ENCODE measurements at places on chromosomes 6 and 20.

- ATAC-seq: no peak
Measured at GRCh38 chr20:43909720-43910119, 4.9 kb upstream of the TOX2 start.

- ATAC-seq: no peak
Measured at GRCh38 chr6:6703699-6704098, 115.2 kb downstream of the LY86 start.

DNA sequence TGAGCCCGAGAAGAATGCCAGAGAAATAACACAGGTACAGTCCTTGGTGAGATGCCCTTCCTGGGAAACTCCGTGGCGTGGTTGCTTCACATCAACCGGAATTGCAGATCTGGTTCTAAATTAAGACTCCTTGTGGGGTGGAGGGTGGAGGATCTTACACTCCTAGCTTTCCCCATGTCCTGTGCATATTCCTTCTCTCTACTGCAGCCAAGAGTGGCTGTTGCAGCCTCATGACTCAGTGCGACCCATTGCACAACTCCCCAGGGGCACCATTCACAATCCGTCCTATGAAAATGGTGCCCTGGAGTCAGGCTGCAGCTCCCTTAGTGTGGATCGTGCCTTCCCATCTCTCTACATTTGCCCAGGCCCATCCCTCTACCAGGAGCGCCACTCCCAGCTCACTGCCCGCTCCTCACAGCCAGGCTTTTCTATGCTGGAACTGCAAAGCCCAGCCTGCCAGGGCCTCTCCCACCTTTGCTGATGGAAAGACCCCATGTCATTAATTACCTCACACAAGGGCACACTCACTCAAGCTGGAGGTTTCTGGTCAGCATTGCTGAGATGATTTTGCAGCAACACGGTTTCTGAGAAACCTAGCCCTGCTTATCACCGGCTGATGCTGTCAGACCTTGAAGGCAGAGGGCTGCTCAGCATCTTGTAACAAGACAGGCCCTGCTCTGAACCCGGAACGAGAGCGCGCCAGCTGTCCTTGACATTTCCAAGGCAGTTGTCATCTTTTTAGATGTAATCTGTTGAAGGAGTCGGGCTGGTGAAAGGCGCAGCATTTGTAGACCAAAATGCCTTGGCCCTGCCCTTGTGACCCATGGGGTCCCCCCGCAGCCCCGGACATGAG is 39.7 kb downstream of the SIRPA start:
- no peak for ATAC-seq

- ATAC-seq: no peak
Measured at GRCh38 chr6:126957721-126958120, 160.8 kb upstream of the RSPO3 start.

- peak; percentile 75 for ATAC-seq
Measured at GRCh38 chr6:11609324-11610071, 71.9 kb downstream of the TMEM170B start.

DNA sequence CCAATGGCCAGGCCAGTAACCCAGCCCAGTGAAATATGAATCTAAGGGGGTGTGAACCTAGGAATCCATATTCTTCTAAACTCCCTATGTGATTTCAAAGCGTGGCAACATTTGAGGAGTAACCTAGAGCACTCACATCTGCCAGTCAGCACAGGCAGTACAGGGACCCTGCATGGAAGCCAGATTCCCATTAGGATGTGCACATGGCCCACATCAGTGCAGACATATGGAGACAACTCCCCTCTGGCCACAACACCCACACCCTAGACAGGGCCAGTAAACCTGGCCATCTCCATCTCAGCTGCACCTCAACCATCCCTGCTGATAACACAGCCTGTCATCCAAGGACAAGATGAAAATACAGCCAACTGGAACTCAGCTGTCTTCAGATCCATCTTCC is 56.5 kb downstream of the KIF16B start:
- no peak for ATAC-seq

GRCh38 chr6:17061097-17061496 is 40.8 kb upstream of the STMND1 start:
- ATAC-seq: no peak

- no peak for ATAC-seq
Measured at GRCh38 chr6:14717307-14717706, 528.6 kb upstream of the JARID2 start.

DNA sequence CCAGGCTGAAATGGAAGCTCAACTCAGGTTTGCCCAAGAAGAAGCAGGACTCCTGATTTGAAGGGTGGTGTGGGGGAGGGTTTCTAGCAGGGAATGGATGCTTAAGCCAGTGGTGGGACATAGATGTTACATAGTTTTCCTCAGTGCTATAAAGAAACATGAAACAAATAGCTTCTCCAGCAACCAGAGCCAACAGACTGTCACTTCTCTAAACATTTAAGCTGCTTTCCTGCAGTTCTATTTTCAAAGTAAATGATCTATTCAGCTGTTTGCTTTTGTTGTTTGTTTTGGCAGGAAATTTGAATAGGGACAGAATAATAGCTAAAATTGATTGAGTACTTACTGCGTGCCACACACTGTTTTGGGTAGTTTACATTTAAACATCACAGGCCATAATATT is 169.0 kb downstream of the UST start:
- ATAC-seq: no peak

DNA sequence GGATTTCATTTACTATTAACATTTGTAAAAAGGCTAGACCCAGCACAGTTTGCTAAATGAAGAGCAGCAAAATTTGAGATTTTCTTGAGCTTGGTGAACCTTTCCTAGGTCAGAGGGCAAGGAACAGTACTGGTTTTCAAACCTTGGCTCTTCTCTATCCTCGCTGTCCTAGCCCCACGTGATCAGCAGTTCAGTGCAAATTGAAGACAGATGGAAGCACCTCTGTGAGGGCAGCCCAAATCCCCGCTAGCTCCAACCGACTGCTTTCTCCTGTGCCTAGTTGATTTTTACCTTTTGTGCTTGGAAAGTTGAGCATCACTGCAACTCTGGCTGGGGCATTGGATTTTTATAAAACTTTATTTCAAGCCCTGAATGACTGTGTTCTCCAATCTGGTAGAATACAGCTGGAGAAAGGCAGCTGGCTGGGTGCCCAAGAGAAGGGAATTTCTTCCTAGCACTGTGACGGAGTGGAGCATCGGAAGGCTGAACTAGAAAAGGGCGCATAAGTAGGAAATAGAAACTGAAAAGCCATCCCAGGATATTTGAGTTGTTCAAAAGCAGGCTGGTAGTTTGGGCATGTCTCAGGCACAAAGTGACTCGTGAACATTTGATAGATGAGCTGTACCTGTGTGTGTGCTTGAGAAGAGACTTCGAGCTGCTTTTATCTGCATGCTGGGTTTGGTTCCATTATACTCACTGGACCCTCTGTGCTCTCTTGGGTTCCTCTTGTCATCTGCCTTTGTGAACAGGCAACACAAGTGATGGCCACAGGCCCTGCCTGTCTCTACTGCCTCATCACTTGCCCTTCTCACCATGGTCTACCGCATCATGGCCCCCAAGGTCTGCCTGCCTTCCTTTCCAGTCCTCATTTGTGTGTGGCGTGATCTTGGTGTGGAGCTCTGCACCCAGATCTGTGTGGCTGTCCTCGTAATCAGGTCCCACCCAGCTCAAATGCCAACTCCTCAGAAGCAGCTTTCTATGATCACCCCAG is 2.3 kb downstream of the RNF114 start:
- ATAC-seq: peak; percentile 72

DNA sequence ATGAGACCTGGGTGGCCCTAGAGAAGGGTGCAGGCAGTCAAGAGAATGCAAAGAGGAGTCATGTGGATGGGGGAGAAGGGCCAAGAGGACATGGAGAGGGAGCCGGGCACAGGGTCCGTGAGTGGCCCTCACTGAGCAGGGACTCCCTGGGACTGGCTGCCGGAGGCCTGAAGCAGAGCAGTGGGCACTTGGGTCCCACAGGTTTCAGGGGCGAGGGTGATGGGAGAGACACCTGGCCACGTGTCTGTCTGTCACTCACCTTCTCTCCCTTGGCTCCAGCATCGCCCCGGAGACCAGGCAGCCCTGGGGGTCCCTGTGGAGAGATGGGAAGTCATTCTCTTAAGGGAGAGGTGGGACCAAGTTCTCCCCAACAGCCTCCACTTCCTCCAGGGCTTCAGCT is 25.5 kb downstream of the COL11A2 start:
- ATAC-seq: no peak

GRCh38 chr20:25178563-25179438 is 16.7 kb upstream of the ENTPD6 start:
- ATAC-seq: peak; percentile 89

GRCh38 chr20:4299773-4300172 is 284.4 kb upstream of the RNF24 start:
- ATAC-seq: no peak

- ATAC-seq: no peak
Measured at GRCh38 chr6:155544677-155545076, 89.0 kb upstream of the NOX3 start.

Data from SK-N-SH treated with all-trans-retinoic acid at 6 μM for 48 hours (cell line).